Activated CD4-positive, alpha-beta memory T cell treated with anti-CD3 and anti-CD28 coated beads for 36 hours (primary cell): ENCODE measurements at places on chromosomes 12 and 14. TPM values are rescaled to one million over a fixed set of nuclear protein-coding genes. Genes with fewer than 3 reads are reported as not detected.

Gene LHX5
- total RNA-seq, result not detected

Gene CPSF6
- 90.0 TPM for total RNA-seq

Gene METTL17
- total RNA-seq, result 74.9 TPM

Gene CCDC177
- not detected for total RNA-seq

Gene RHOJ
- total RNA-seq, result not detected

Gene GTF2H3
- total RNA-seq, result 58.4 TPM

DNA sequence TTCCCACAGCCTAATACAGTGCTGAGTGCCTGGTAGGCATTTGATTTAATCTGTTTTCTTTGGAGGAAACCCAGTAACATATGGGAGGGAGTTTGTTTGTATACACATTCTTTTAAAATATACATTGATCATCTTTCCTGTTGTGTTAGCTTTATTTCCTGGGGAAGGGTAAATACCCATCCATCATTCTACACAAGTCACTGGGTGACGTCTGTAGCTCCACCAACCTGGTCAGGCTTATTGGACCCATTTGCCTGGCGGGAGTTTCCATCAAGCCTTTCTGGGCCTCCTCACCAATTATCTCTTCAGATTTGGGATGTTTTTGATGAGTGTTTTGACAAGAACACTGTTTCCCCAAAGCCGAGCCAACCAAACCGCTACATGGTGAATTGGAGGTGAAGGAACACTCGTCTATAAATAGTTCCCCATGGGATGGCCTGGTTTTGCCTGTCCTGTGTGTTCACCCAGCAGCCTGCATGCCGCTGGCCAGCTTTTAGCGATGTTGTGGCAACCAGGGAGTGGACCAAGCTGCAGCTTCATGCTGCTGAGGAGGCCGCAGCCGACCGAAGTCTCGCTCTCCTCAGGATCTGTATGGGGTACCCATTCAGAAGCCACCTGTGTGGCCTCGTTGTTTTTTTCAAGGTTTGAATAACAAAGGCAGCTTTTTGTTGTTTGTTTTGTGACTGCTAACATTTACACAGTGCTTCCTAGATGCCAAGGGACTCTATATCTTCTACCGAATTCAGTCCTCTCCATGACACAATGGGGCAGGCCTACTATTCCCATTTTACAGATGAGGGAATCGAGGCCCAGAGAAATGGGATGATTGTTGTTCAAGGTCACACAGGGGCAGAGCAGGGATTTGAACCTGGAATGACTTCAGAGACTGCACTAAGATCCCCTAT, 22.6 kb downstream of the PLXNC1 start:
- H3K27me3 ChIP-seq, result no peaks in the 10 kb centered on the region
- H3K4me3 ChIP-seq, result no peak overlapping the region
- peaks cover 56% of the 10 kb centered on the region for H3K4me1 ChIP-seq
- no peak for DNase-seq
- no peak overlapping the region for H3K27ac ChIP-seq

DNA sequence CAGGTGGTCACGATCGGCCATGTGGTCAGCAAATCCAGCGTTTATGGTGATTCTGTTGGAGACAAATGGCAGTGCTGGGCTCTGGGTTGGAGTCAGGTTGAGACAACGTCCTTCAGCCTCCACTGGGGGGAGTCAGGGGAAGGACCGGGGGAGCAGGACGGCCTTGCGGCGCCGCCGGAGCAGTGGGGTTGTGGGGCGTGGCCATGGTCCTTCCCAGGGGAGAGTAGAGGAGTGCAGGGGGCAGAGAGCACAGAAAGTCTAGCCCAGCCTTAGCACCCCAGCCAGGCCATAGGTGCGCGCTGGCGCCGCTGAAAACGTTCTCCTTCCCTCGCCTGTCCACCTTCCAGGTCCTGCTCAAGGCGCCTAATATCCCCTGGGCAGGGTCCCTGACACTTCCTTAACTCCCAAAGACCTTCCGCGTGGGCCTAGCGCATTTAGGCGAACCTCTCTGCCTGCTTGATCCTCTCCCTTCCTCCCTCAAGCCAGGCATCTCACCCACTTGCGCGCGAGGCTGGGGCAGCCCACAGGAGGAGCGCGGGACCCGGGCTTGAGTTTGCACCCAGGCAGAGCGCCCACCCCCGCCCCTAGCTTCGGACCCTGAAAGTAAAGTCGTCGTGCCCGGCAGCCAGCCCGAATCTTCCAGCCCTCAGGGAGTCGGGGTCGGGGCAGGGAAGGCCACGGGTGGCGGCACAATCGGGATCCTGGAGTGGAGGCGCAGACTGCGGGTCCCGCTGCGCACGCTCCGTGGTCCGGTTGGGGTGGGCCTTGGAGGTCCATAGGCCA, 3.1 kb upstream of the KIF26A start:
- H3K27me3 ChIP-seq, result peaks cover 46% of the 10 kb centered on the region
- H3K4me1 ChIP-seq, result peaks cover 8% of the 10 kb centered on the region
- no peaks in the 10 kb centered on the region for H3K36me3 ChIP-seq
- H3K27ac ChIP-seq, result no peak overlapping the region
- peak; percentile 22 for DNase-seq
- H3K4me3 ChIP-seq, result peak overlapping the region; percentile 20

DNA sequence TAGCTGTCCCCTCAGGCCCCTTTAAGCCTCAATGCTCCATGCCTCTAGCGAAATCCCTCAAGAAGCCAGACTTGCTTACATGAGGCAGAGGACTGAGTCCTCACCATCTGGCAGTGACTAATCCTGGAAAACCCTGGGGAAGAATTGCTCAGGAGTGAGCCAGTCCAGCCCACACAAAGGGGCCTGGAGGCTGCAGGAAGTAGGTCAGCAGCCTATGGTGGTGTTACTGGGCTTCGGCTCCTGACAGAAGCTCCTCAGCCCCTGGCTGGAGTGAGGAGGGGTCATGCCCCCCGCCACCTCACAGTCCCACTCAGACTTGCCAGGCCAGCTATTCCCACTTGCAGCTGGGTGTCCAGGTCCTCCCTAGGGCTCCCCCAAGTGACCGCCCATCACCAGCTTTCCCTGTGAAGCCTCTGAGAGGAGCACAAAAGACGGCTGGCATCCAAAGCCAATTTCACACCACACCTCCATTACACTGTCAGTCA, 250.5 kb downstream of the DPF3 start:
- no peaks in the 10 kb centered on the region for H3K4me1 ChIP-seq
- H3K4me3 ChIP-seq, result no peak overlapping the region
- no peaks in the 10 kb centered on the region for H3K36me3 ChIP-seq
- H3K27ac ChIP-seq, result no peak overlapping the region

GRCh38 chr14:94596361-94596760, 15.1 kb downstream of the SERPINA5 start:
- H3K36me3 ChIP-seq, result no peaks in the 10 kb centered on the region
- H3K4me3 ChIP-seq, result no peak overlapping the region
- no peak for DNase-seq
- H3K27ac ChIP-seq, result no peak overlapping the region
- H3K27me3 ChIP-seq, result no peaks in the 10 kb centered on the region

DNA sequence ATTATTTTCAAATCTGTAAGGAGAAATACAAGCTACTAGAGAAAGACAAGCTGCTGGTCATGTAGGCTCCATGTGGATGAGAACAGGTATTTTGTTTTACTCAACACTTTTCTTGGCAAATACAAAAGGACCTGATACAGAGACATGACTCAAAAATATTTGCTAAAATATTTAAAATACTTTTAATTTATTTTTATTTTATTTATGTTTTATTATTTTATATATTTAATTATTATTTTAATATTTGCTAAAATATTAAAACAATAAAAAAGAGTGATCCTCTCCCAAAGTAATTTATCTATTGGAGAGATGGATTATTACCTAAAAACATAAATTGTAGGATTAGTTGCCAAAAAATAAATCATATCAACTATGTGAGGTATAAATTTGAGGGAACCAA, 808.9 kb upstream of the SEL1L start:
- no peaks in the 10 kb centered on the region for H3K27me3 ChIP-seq
- no peak overlapping the region for H3K4me3 ChIP-seq
- DNase-seq, result no peak
- H3K36me3 ChIP-seq, result no peaks in the 10 kb centered on the region
- no peak overlapping the region for H3K27ac ChIP-seq

- H3K27me3 ChIP-seq, result no peaks in the 10 kb centered on the region
- no peak overlapping the region for H3K27ac ChIP-seq
- H3K36me3 ChIP-seq, result no peaks in the 10 kb centered on the region
- DNase-seq, result no peak
- no peaks in the 10 kb centered on the region for H3K4me1 ChIP-seq
These were observed 15.4 kb upstream of the TMEM120B start for GRCh38 chr12:121697093-121697698.

DNA sequence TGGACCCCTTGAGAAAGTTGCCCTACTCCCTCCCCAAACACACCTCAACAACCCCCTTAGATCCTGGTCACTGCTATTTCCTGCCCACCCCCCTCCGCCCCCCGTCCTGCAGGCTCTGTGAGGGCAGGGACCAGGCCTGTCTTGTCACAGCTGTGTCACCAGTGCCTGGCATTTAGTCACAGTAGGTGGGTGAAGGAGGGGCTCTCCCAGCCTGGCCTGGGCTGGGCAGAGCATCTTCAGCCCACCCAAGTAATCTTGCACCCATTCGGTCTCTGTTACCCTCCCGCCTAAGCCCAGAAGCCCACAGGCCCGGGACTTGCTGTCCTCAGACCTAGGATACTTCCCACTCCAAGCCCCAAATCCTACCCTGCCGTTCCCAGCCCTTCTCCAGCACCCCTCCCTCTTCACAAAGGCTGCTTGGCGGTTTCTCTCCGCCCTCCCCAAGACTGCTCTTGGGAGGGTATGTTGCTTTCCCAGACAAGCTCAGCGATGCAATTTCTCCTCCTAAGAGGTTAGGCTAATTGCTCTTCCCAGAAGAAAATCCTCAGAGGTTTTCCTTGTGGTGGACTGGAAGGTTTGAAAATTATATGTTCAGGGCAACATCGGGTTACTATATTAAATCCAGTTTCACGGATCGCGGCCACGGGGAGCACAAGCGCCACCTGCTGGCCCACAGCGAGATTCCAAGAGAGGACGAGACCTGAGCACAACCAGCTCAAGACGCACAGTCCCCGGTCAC, 50.8 kb upstream of the ZFP36L1 start:
- H3K36me3 ChIP-seq, result no peaks in the 10 kb centered on the region
- peak overlapping the region; percentile 2 for H3K4me3 ChIP-seq
- no peak overlapping the region for H3K27ac ChIP-seq
